ENCODE measurements at places on chromosomes 7 and 10.

- no peak for DNase-seq
Measured at GRCh38 chr10:61406736-61407135, 46.4 kb downstream of the TMEM26 start.

DNA sequence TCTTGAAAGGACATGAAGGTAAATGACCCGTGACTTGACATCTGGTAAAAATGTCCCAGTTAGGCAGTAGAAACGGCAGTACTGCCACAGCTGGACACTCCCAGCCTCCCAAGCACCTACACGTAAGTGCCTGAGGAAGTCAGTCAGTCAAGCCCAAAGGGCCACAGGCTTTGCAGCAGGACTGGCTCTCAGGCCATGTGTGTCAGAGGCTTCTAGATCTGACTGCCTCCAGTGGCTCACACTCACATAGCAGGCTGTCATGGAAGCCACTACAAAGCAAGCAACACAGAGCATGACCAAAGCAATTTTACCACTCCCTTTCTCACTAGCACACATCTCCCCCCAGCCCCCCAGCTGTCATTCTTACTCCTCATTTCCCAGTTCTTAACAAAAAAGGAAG, 17.8 kb upstream of the CCNJ start:
- DNase-seq: peak; percentile 29

DNA sequence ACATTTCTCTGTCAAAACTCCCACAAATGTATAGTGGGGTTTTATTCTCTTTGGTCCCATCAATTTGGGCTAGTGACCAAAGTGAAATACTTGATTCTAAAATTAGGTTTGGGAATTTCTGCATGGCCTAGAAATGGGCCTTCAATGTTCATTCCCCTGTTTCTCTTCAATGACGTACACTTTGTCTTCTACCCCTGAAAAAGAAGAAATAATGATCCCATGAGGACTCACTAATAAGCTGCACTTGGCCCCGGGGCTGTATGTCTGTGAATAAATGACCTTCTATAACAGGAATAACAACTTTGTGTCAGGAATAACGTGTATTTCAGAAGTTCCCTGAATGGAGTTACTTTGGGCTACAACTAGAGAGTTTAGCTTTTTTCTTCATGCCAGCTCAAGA, 20.2 kb downstream of the OR6B1 start:
- no peak for DNase-seq

GRCh38 chr7:79096361-79096805, 357.1 kb downstream of the MAGI2 start:
- DNase-seq: no peak

DNA sequence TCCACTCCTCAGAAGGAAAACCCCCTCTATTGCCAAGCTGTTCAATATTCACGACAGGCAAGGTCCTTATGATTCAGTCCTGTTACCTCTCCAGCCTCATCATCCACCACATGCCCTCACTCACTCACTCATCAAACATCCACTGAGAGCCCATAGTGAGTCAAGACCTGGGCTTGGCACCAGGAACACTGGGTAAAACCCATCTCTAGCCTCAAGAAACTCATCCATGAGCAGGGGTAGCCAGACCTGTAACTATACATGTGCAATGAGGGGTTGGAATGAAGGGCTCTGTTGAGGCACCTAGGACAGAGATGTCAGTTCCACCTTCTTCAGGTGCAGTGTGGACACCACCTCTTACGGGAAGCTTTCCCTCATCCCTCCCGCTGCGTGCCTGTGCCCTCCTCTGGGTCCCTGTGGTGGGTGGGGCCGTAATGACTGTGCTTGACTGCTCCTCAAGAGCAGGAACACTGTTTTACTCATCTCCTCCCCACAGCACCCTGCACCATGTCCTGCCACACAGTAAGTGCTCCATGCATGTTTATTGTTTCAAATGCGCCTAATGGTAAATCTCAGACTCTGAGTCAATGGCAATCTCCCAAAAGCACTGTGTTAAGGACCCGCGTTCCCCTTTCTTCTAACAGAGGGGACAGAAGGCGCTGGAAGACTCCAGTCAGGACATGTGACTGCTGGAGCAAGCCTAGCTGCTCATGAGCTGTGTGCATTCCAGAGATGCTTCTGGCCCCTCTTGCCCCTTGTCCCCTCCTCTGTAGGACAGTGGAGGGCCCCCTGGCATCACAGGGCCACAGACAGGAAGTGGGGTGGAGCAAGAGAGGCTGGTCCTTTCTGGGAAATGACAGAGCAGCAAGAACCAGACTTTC, 95.4 kb downstream of the HIPK2 start:
- no peak for DNase-seq

- no peak for DNase-seq
Measured at GRCh38 chr7:120716307-120716706, 141.6 kb downstream of the TSPAN12 start.

DNA sequence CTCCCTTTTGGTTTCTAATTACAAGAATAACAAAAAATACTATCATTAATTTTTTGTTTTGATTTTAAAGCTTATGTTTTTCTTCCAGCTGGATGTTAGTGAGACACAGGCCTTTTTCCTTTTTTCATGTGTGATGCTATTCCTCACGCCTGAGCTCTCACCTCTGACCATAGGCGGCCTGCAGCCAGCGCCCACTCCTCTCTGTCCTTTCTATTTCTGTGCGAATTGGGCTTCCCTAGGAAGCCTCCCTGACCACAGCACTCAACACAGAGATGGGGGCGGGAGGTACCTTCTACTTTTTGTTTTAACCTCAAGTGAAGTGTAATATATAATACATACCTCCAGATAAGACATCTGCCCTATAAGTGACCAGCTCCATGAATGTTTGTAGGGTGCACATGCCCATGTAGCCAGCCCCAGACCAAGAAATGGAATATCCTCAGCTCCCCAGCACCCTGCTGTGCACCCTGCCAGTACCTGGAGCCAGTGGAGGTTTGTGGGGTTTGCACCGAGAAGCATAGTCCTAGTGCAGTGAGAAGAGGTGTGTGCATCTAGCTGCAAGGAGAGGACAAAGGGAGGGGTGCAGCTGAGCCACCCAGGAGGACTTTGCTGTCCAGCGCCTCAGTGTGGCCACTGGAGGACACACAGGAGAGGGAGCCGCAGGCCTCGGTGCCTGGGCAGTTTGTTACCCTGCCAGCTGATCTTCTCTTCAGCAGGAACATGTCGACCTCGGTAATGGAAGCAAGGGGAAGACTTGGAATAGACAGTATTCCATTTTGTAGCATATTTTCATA, 38.5 kb downstream of the BNIP3 start:
- DNase-seq: no peak

DNA sequence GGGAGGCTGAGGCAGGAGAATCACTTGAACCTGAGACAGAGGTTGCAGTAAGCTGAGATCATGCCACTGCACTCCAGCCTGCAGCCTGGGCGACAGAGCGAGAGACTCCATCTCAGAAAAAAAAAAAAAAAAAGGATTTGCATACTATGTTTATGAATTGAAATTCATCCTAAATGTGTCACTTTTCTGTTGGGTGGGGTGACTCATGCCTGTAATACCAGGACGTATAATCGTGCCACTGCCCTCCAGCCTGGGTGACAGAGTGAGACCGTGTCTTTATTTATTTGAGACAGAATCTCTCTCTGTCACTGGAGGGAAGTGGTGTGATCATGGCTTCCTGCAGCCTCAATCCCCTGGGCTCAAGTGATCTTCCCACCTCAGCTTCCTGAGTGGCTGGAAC, 5.8 kb downstream of the ZNF212 start:
- no peak for DNase-seq
